Hematopoietic multipotent progenitor cell treated with erythropoietin and hydrocortisone succinate and interleukin-3 and kit ligand, for 17 days (in vitro differentiated cells): ENCODE measurements at places on chromosomes 4 and X.
A peak's percentile ranks its signal among the peaks of the same experiment; 100 is the strongest.

DNA sequence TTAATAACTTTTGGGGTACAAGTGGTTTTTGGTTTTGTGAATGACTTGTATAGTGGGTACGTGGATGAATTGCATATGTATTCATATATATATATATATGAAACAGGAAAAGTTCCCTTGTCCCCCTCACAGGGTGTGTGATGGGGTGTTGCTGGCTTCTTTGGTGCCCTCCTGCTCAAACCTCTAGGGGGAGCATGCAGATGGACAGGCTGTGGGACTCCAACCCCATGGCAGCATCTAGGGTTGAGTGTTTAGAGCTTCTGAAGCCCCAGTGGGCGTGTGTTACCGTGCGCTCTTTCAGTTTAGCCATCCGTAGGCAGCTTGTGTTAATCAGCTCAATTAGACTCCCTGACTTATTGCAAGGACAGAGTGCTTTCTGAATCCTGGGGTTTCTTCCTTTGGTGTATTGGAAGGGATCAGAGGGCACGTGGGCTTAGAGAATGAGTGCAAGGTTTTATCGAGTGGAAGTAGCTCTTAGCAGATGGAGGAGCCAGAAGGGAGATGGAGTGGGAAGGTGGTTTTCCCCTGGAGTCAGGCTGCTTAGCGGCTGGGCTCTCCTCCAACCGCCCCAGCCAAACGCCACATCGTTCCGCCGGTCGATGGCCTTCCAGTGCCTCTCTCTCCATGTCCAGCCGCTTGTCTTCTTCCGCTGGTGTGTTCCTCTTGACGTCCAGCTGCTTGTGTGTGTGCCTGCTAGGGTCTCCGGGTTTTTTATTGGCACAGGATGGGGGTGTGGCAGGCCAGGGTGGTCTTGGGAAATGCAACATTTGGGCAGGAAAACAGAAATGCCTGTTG lies 674.4 kb upstream of the LCORL start:
- no peak for DNase-seq

DNA sequence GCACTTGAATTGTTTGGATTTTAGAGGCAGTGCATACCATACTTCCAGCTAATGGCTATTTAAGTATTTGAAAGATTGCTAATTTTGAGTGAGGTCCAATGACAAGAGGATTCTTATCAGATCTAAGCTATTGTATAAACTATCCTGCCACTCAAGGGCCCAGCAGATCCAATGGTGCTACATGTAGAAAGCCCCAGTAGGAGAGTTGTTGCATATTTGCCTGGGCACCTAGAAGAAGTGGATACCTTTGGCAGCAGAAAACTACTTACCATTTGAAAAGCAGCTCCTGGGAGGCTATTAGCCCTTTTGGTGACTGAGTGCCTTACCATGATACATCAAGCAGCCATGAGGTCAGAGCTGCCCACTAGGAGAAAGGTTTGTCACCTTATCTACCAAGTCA lies 447.3 kb downstream of the C4orf33 start:
- DNase-seq, result no peak

- no peak for DNase-seq
These were observed 484.4 kb upstream of the NR3C2 start for GRCh38 chr4:148926276-148927260.

GRCh38 chr4:44553180-44553579 lies 98.2 kb downstream of the YIPF7 start:
- no peak for DNase-seq

- DNase-seq, result no peak
These were observed 648.8 kb downstream of the IQCM start for GRCh38 chr4:149166876-149167275.

- no peak for DNase-seq
These were observed 27.3 kb downstream of the ASMTL start for GRCh38 chrX:1425381-1425780.

DNA sequence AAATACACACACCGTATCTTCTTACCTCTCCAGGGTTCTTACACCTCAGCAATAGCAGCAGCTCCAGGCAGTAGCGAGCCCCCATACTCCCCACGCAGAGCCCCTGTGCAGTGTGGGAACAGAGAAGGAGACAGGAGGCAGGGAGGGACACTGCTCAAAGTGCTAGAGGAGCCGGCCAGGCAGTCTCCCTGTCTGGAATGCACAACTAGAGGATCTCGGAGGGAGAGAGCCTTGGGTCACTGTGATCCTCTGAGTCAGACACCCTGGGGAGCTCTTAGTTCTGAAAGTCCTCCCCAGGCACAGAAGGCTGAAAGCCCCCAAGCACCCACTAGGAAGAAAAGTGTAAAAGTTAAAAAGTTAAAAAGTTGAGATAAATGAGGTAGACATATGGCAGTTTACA lies 16.0 kb downstream of the AMELX start:
- no peak for DNase-seq

GRCh38 chrX:19659929-19660328 lies 144.6 kb upstream of the MAP3K15 start:
- DNase-seq, result no peak

DNA sequence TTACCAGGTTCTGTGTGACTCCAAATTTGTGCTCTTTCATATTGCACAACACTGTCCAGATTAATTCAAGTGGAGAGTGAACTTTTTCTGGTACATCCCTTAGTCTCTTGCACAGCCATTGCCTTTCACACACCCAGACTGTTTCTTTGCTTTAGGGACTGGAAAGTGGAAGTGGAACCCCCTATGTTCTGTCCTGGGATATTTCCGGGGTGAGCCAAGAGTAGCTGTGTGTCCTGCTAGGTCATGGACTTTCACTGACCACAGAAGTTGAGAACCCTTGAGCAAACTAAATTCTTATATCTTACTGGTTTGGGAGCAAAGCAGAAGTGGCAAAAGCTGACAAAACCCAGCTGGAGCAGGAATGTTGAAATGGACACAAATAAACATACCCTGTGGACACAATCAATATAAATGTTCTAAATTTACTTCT lies 10.3 kb upstream of the VSIG4 start:
- no peak for DNase-seq

- DNase-seq, result no peak
These were observed 1814.9 kb downstream of the STIM2 start for GRCh38 chr4:28675582-28675981.

- no peak for DNase-seq
These were observed 77.7 kb upstream of the DHX15 start for GRCh38 chr4:24662056-24662455.

DNA sequence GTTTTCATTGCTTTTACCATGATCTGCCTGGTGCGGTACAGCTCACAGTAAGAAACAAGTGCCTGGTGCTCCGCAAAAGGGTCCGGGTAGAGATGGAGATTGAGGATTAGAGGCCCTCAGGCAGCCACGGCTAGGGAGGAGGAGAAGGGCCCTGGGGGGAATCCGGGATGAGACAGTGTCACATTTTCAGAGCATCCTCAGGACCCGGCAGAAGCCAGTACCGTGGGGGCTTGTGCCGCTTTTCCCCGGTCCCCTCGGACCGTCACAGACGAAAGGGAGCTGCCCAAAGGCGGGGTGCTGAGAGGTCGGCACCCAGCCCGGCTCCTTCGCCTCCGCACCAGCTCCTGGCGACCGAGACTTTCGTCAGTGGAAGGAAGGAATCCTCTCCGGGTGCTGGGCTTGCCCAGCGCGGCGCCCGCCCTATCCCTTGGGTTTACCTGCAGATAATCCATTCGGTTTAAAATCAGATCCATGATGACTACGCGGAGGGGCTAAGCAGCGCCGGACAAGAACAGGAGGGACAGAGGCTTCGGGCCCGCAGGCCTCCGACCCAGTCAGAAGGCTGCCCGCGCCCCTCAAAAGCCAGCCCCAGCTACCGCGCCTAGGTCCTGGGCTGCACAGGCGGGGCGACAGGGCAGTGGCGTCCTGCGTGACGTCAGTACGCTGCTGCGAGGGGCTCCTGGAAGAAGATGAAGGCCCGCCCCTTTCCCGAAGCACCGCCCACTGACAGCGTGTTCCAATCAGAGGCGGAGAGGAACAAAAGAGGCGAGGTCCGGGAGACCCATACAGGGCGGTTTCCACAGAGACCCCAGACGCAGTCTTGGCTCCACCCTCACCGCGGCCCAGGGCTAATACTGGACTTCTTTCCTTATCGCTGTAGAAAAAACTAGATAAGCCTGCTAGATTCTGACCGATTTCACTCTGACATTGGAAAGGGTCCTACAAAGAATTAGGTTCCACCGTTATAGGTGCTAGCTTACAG lies at the start of gene BBS7:
Gene BBS7 (minus strand): TSS at position 634 of the 982 bp plus-strand sequence. CDS start 161 bp downstream, at position 473.
- peak; percentile 87 for DNase-seq

- no peak for DNase-seq
These were observed 375.3 kb downstream of the IDS start for GRCh38 chrX:149129767-149130166.

DNA sequence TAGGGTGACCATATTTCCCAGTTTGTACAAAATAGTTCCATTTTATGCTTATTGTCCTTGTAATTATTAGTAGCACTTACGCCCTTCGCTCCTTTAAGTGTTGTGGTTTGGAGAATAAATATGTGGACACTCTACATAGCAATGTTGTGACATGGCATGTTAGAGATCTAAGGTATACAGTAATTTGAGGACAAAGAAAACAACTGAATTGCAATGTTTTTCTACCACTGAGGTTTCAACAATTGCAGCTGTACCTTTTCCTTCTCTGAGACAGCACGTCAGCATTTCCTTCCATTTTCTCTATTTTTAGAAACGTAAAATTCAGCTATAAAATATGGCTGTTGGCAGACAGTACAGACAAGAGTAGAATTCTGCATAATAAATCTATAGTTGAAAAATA lies 323.1 kb downstream of the MAPK10 start:
- no peak for DNase-seq

DNA sequence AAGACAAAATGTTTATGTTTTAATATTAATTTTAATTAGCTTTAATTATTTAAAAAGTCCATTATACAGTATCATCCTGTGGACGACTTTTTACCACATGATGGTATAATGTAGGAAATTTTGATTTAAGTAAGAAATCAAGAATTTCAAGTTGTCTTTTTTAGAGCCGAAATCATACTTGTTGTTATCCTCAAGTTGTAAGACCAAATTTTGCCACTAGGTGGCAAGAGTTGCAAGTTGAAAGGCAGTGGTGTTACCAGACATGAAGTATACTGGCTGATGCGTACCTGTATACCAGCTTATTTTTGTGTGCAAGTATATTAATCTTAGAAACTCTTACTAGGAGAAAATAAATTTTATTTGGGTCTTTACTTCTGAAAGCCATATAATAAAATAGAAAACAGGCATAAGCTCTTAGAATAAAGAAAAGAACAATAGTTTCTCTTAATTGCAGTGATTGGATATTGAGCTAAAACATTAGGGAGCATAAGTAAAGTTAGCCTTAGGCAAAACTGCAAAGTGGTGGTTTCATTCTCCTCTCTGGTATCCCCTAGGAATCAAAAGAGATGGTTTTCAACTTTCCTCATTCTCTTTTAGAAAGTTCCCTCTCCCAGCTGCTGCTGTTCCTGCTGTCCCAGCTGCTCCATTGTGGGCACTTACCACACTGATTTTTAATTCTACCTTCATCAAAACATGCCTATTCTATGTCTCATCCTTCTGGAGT lies 118.0 kb upstream of the WDFY3 start:
- peak; percentile 31 for DNase-seq

DNA sequence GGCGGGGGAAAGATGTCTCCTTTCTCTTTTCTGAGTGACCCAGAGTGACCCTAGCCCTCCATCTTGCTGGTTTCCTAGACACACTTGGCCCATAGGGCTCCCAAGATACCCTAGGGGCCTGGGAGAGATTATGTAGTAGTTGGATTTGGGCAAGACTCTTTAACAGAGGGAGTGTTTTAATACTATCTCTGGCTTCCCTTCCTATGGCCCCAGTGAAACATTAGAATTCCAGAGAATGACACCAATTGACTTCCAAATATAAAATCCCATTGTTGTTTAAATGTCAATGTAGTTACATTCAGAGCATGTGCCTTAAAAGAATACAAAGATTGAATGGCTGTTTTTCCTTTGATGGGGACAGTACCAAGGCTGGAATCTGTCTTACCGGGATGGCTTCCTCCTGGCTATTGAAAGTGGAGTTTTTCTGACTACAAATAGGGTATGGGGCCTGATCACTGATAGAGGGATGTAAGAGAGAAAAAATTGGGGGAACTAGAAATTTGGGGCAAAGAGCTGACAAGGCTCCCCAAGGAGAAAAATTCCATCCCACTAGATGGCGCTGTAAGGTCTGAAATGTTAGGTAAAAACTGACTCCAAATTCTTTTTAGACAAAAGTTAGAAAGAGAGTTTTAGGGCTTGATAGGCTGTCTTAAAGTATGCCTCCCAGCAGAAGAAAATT lies 10.7 kb downstream of the TENT5D start:
- DNase-seq, result no peak

DNA sequence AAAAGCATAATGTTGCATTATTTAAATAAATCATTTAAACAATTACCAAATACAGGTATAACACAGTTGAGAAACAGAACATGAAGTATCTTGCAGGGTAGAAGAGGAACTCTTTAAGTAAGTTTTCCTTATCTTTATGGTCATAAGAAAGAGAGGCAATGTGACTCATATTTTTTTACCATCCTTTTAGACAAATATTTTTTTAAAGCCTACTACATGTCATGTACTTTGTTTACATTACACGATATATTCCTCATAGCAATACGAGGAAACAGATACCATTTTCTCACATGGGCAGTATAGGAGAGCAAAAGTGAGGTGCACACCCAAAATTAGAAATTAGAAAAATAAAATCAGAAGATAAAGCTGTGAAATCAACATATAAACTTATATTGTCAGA lies 49.3 kb upstream of the EPHA5 start:
- DNase-seq, result no peak

DNA sequence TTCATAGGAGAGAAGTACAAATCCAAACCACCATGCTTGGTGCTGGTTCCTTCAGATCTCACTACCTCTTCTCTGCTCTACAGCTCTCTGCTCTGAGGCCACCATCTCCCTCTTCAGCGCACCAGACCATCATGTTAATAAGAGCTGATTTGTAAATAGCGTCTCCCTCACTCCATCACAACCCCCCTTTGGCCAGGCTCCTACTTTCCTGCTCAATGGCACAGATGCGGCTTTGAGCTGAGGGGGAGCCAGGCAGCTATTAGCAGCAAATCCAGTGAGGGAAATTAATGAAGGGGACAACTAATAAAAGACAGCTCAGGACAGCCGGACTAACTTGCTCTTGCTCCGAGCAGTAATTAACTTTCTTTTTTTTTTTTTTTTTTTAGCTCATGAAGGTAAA lies 13.1 kb downstream of the NEUROG2 start:
- no peak for DNase-seq

DNA sequence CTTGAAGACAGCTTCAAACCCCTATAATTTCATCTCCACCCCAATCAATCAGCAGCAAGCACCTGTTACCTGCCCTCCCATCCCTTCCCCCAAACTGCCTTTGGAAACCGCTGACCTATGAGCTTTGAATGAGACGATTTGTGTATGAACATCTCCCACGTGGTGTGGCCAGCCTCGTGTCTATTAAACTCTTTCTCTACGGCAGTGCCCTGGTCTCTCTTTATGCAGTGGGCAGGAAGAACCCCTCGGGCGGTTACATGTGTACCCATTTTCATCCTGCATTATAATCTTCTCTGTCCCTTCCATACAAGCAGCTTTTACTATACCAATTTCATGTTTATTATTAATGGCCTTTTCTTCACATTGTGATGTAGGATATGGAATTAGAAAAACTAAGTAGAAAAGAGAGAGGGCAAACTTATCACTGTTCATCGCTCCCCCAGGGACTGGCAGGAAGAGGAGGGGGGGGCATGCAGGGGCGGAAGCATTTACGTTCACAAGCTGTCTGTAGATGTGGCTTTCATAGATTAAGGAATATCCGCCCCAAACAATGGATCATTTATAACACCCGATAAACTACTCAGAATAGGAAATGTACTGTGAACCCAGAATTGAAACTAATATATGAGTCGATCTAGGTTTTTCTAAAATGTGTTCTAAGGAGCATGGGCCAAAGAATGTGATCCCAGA lies 95.5 kb upstream of the ZNF518B start:
- DNase-seq, result no peak

- no peak for DNase-seq
These were observed 21.5 kb upstream of the TMSB4X start for GRCh38 chrX:12953420-12953819.
